ENCODE measurements at places on chromosomes 4 and X.

GRCh38 chr4:108662629-108663028 lies 12.2 kb downstream of the OSTC start:
- no peak for DNase-seq

- no peak for DNase-seq
These were observed 72.2 kb downstream of the BLTP1 start for GRCh38 chr4:122224348-122224747.

- DNase-seq = no peak
These were observed 493.0 kb upstream of the FAM241A start for GRCh38 chr4:111652236-111652635.

DNA sequence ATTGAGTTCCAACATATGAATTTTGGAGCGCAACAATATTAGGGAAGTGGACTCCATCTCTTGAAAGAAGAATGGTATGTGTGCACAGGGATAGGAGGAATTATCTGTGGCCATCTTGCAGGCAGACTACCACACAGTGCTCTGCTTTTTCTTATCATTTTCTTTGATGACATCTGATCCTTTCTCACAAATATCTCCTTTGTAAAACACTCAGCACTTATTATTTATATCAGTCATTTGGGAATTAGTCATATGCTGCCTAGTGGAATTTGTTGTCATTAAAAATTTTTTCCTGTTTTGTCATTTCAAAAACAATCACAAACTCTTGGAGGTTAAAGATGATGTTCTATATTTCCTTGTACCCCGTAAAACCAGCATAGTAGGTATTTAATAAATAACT lies 444.3 kb upstream of the ATOH1 start:
- DNase-seq = no peak

DNA sequence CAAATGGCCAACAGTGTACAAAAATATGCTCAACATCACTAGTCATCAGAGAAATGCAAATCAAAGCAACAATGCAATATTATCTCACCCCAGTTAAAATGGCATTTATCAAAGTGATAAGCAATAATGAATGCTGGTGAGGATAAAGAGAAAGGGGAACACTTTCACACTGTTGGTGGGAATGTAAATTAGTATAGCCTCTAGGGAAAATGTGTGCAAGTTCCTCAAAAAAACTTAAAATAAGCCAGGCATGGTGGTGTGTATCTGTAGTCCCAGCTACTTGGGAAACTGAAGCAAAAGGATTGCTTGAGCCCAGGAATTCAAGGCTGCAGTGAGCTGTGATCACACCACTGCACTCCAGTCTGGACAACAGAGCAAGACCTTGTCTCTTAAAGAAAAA lies 572.1 kb downstream of the NLGN4X start:
- DNase-seq = no peak

DNA sequence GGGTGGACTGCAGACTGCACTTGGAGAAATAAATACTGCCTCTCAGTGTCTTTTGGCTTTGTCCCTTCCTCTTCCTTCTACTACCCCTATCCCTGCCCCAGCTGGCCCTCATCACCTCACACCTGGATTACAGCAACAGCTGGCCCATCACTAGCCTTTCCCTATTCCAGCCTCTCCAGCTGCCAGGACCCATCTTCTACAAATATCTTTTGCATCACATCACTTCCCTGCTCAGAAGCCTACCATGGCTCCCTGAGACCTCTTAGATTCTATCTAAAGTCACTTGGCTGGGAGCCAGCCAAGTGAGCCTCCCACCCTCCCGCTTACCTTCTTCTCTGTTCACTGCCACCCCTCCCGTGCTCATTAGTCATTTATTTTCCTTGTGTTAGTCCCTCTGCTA lies 66.8 kb downstream of the TSC22D3 start:
- DNase-seq = no peak

- no peak for DNase-seq
These were observed 15.5 kb upstream of the CYLC1 start for GRCh38 chrX:83845397-83845796.

DNA sequence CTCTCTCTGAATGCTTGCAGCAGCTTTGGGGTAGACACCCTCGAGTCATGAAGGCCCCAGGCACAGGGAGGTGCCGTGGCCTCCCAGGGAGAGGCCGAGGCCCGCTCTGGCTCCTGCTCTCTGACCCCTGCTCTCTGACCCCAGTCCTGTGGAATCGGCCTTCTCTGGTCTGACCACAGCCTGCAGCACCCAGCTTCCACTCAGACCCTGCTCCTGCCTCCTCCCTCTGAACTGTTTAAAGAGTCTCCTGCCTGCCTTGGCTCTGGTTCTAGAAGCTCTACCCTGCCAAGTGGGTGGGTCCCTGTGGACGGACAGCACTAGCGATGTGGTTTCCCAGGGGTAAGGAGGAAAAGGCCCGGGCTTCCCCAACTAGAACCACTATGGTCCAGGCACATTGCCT lies 78.2 kb upstream of the TMEM150C start:
- DNase-seq = no peak

- DNase-seq = no peak
These were observed 559.3 kb upstream of the ZFP42 start for GRCh38 chr4:187436251-187436650.

GRCh38 chrX:40260146-40260747 lies 162.5 kb upstream of the BCOR start:
- DNase-seq = no peak

DNA sequence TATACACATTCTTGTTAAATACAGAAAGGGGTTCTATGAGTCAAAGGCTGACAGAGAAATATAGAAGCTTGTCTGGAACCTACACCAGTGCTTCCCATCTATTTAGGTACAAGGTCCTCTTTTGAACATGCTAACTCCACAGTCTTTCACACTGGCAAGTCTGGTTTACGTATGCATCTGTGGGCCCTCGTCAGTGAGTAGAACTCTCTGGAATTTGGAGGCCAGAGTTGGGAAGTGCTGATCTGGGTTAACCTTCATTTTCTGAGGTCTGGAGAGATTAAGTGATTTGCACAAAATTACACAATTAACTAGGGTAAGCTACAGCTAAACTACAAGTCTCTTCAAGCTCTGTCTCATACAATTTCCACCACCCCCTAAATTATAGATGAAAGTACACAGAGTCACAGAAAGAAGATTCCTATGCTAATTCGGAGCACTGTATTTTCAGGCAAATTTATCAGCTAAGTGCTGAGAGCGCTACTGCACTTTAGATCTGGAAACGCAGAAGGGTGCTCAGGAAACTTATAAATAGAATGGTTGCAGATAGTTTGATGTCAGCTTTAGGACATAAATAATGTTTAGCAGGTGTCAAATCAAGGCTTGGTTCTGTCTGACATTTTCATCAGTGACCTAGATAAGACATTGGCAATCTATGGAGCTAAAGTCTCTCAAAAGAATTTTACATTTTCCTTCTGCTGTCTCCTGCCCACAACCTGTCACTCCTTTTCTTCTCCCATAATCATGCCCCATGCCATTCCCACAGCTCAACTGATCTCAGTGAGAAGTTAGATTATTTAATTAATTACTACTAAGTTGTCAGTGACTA lies 43.0 kb upstream of the PDLIM5 start:
- DNase-seq = no peak

DNA sequence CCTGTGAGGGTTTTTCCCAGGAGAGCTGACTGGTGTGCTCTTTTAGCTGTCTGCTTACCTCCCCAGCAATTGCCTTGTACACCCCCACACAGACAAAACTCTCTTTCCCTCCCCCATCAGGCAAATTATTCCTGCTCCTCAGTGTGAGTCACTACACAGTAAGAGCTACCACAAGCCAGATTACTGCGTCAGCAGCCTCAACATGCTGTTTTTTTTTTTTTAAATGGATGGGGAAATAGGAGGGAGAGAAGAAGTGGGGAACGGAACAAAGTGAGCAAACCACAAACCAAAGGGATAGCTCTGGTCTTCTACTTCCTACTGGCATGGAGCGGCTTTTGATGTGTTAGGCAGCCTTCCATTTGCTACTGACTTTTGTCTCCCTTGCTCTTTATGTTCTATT lies 107.5 kb upstream of the ACSL4 start:
- peak; percentile 11 for DNase-seq

GRCh38 chrX:302975-303374 lies 15.6 kb downstream of the GTPBP6 start:
- no peak for DNase-seq

DNA sequence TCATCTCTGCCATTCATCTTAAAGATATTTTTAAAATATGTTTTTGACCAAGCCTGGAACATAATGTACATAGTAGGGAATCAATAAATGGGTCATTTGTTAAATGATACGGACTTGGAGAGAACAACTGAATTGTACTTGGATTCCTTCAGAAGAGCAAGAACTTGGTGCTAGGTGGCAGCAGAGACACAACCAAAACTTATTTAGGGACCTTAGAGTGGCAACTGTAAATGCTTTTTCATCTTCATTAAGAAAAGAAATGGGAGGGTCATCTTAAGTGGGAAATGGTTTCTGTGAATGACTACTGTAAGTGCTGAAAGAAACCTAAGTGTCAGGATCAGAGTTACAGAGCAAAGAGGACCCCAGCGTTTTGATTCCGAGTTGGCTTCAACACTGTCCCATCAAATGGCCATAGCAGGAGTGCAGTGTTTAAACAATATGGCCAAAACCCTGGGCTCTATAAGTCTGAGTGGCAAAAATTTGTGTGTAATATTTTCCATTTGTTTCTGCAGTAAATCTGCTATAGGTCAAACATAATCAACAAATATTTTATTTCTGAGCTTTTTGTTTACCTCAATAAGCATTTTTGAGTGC lies 213.6 kb downstream of the PALLD start:
- peak; percentile 43 for DNase-seq
